ENCODE measurements at places on chromosomes 5 and 9.

- DNase-seq = no peak
Measured at GRCh38 chr5:16983022-16983639, 47.0 kb upstream of the MYO10 start.

DNA sequence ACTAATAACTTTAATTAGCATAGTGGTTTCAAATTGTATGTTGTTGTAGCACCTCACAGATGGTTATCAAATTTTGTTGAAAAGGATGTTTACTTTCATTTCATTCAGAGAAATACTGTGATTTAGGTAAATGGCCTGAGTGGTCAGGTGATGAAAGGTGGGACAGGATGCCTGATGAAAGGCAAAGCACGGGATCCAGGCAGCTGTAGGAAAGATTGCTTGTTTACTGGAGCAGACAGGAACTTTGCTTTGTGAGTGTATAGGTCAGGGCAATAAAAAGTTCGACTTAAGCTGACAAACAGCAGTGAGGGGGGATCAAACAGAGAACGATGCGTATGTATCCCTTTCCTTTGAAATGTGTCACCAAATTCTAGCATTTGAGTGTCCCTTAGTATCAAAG is 19.0 kb downstream of the KIAA1958 start:
- no peak for DNase-seq

GRCh38 chr9:91677331-91677730 is 253.7 kb upstream of the NFIL3 start:
- no peak for DNase-seq

DNA sequence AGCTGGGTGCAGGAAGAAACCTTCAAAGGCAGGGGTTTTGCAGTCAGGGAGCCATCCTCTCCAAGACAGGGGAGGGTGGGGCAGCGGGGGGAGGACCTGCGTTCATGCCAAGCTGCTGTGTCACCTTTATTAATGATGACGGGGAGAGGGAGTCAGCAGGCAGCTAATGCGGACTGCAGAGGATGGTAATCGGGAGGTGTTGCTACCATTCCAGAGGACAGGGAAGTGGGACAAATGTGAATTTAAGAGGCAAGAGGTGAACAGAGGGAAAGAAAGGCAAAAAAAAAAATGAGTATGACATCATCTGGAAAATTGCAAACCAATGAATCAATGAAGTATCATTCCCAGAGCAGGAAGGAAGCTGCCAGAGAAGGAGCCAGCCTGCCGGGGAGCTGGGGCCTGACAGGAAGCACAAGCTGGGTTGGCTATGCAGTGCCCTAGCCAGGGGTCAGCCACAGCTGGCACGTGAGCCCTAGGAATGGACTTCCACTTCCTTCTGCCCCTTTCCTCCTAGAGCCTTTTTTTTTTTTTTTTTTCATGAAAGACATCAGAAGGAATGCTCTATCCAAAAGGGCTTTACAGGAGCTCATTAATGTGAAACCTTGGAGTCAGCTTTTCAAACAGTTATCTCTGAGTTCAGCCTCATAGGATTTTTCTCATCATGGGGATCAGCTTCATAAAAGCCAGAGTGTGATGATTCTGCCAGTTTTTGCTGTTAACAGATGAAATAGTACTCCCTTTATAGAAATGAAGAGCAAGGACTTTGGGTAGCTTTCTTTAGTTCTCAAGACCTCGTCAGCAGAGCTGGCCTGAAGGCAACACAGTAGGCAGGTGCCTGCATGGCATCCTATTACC is 9.2 kb downstream of the INSYN2B start:
- DNase-seq = no peak

- no peak for DNase-seq
Measured at GRCh38 chr5:125293223-125293622, 546.8 kb upstream of the ZNF608 start.

DNA sequence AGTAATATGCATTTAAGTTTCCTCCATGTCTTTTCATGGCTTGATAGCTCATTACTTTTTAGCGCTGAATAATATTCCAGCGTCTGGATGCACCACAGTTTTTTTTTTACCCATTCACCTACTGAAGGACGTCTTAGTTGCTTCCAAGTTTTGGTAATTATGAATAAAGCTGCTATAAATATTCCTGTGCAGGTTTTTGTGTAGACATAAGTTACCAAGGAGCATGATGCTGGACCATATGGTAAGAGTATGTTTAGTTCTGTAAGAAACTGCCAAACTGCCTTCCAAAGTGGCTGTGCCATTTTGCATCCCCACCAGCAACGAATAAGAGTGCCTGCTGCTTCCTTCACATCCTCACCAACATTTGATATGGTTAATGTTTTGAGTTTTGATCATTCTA is 195.6 kb downstream of the PIK3R1 start:
- DNase-seq = no peak

DNA sequence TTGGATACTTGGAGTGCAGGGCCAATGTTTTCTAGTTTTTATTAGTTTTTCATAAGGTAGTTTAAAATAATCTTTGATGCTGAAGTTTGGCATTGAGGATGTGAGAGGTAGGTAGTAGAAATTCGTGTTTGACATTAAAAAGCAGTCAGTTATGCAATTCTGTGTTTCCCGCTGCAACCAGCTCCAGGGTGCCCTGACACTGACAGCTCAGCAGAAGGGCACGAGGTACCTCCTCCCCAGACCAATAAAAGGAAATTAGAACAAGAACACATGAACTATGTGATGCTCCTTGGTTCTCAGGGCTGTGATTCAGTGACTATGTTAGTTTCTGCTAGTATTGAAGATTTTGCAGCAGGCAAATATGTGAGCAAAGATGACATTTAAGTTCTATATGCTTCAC is 40.2 kb downstream of the NSUN2 start:
- no peak for DNase-seq

DNA sequence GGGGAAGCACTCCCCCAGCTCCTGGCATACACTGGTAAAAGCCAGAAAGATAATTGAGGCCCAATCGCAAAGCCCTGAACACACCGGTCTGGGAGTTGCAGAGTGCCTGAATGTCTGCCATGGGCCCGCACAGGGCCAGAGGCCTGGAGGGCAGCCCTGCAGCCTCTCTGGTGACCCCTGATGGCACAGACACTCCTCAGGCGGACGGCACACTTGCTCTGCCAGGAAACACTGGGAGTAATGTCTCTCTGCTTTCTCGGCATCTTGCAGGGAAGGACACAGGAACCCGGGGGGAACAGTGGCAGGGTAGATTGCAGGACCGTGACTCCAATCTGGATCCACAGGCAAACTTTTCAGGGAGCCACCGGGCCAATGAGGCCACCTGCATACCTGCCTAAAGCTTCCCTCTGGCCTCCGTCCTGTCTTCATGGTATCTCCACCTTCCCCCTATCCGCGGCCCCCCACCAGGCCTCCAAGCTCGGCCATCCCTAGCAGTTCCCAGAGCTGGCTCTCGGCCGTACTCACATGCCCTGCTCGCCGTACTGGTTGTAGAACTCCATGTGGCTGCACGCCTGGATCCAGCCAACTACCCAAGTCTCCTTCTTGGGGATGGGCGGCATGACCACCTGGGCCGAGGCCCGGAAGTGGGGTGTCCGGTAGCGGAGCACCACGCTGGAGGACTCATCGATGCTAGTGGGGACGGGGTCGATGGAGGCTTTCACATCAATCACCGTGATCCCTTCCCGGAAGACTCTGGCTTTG is 797 bp downstream of the FAM78A start:
- DNase-seq = no peak

DNA sequence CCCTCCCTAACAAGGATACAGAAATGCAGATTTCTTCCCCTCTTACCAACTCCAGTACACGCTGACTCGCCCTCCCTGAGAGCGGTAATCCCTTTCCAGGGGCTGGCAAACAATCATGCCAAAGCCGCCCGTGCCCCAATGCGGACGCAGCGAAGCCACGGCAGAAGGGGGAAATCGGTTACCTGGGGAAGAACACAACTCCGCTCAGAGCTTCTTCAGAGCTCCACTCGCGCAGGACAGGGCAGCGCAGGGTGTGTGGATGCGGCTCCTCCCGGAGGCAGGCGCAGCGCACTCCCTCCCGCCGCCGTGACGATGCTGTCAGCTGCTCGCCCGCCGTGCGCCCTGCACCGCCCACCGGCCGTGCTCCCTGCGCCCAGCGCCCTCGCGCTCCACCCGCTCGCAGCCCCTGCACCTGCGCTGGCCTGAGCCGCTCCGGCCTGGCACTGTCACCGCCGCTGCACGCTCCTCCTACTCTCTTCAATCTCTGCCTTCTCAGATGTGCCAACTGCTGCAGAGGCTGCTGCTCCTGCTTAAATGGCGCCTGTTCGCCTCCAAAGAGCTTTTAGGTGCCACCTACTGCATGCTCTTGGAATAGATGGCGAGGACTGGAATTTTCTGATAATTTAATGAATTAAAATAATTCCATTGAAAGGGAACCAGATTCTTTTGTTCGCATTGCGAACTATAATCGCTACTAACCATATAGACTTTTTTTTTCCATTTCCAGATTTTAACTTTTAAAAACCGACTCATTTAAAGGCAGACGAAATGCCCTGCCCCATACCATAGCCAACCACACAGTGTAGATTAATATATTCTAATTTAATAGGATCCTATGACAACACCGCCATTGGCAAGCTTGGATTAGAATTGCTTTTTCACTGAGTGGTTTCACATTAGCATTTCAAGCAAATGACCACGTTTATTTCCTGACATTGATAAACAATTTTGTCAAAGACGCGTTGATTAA is at the start of gene DIRAS2:
TSS of gene DIRAS2 (minus strand) at position 255 of the 970 bp plus-strand sequence. CDS start 28,997 bp downstream, outside the sequence.
- DNase-seq = peak; percentile 41
